Stimulated activated CD4-positive, alpha-beta T cell treated with anti-CD3 and anti-CD28 coated beads, TNF-alpha, amount 100 ng/mL, for 48 hours (primary cell): ENCODE measurements at places on chromosomes 13 and 19.

DNA sequence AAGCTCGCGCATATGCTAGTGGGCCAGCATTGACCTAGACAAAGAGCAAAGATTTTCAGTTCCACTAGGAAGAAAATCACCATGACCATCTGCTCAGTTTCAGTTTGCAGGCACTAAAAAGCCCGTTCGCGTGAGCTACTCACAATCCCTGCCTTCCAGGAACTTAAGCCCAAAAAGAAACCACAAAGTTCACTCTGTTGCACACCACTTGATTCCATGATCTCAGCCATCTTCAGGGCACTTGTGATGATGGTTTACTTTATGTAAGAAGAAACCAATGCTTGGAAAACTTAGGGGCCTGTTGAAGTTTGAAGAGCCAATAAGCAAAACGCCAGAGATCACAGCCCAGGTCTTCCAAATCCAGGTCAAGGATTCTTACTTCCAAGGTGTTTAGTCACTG is 45.0 kb upstream of the SLC15A1 start:
- DNase-seq, result no peak

DNA sequence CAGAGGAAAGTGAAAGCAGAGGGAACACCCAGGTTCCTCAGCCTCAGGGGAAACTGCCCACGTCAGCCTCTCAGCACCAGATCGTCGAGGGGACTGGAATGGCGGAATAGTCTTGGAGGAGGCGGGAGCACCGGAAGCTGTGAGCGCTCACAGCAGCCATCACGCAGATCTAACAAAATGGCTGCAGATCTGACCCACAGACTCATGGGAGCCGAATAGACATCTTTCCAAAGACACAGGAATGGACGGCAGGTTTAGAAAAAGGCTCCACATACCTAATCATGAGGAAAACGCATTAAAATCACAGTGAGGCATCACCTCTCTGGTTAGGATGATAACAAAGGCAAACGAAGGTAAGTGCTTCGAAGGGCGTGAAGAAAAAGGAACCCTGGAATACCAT is 11.8 kb upstream of the LILRA2 start:
- no peak for DNase-seq

DNA sequence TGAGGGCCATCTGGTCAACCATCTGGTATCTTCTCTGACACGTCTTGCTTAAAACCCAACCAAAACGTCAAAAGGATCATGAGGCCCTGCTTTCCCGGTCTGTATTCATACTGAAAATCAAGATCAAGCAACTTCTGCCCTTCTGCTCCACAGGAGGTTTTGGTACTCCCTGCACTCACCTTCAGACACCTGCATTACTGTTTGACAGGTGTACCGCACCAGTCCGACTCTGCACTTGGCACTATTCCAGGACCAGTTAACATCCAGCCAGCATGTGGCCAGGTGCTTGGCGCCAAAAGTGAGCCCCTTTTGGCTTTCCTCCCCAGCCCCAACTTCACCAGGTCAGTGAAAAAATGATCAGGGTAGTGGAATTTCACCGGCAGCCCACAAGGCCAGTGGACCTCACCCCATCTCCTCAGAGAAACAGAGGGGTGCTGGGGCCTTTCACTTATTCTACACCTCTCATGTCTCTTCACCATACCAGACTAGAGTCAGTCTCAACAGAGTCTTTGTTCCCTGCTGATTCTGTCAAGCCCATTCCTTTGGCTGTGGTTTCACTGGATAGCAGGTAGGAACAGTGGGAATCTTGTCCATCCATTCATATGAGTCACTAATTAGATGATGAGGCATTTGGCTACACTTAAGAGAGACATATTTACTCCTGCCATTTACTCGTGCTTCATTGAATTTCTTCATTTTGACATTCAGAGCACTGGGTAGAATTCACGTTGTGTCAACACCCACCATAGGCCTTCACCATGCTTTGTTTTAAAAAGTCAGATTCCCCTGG is 85.3 kb downstream of the ZNF726 start:
- DNase-seq, result no peak

DNA sequence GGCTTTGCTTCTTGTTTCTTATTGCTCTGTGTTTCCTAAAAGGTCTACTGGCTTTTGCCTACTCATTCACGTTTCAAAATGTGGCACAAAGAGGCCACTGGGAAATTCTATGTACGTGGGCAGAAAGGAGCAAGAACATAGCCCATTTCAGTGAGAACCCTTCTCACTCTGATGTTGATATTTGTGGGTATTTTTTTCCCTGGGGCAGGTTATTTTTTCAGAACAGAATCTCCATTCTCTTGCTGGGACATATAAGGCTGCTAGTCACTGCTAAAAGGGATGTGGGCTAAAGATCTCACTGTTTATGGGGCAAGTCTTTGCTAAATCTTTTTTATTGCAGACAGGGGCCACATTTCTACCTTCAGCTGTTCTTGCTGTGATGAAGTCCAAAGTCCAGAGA is 27.1 kb downstream of the EDNRB start:
- DNase-seq, result no peak
